ENCODE measurements at places on chromosomes 2 and 18.
A peak's percentile ranks its signal among the peaks of the same experiment; 100 is the strongest.

DNA sequence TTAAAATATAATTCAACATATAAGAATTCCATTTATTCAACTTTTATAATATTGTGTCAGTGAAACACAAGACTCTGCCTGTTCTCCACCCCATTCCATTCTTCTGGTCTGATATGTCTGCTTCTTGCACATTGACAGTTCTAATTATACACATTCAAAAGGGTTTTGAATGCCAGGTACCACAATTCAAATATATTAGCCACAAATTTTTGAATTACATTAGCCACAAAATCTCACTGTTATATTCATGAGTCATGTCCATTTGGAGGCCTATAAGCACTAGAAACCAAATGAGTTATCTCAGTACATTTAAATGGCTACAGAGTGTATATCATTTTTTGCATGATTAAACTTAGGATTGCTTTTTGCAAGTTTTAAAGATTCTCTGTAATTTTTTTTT, 72.1 kb downstream of the CCDC150 start:
- no peaks in the 10 kb centered on the region for H3K4me1 ChIP-seq
- no peaks in the 10 kb centered on the region for H3K27me3 ChIP-seq
- no peak overlapping the region for H3K27ac ChIP-seq

DNA sequence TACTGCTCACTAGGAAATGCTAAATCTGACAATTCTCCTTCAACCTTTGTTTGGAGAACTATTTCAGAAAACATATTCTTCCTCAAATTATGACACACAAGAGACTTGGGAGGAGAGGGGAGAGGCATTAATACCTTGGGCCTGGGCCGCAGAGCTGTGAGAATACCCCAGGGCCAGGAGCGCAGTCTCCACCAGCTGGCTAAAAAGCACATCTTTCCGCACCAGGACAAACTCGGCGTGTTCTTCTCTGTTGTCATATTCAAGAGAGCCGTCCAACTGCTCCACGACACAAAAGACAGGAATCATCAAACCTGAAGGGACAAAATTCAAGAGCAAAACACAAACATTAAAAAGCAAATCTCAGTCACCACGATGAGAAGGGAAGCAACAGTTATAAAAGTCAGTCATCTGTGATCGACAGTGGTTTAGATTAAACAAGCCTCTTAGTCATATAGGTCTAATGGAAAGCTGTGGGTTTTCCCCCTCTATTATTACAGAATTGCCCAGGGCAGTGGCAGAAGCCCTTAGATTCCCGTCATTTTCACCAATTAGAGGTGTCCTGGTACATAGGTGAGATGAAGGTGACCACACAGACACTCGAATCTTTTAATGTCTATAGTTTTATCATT, 24.4 kb downstream of the SATB2 start:
- no peak for DNase-seq
- H3K27me3 ChIP-seq: no peaks in the 10 kb centered on the region
- no peak overlapping the region for H3K27ac ChIP-seq

DNA sequence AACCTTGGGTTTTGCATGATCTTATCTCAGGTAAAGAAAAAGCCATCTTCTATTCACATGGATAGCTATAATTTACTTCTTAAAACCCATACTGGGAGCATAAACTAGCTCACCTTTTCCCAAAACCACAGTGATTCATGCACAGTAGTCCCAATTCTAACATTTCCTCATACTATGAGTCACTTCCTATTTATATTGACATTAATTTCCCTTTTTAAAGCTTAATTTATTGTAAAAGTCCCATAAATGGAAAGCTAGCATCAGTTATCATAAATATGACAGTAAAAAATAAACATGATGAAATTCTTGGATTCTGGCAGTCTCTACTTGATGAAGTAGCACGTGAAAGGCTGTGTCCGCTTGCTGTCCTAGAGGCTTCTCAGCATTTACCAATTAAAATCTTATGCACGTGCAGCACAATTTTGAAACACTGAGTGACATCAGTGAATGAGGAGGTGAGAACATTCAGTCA, 180.1 kb downstream of the CDH2 start:
- no peak overlapping the region for H3K4me3 ChIP-seq
- H3K4me1 ChIP-seq: no peaks in the 10 kb centered on the region
- H3K27me3 ChIP-seq: no peaks in the 10 kb centered on the region
- no peaks in the 10 kb centered on the region for H3K36me3 ChIP-seq
- no peak overlapping the region for H3K27ac ChIP-seq
- no peak for DNase-seq

GRCh38 chr2:121791290-121791689, 35.8 kb downstream of the TSN start:
- H3K27me3 ChIP-seq: peaks cover 15% of the 10 kb centered on the region
- no peak overlapping the region for H3K4me3 ChIP-seq
- no peak for DNase-seq
- H3K27ac ChIP-seq: no peak overlapping the region

DNA sequence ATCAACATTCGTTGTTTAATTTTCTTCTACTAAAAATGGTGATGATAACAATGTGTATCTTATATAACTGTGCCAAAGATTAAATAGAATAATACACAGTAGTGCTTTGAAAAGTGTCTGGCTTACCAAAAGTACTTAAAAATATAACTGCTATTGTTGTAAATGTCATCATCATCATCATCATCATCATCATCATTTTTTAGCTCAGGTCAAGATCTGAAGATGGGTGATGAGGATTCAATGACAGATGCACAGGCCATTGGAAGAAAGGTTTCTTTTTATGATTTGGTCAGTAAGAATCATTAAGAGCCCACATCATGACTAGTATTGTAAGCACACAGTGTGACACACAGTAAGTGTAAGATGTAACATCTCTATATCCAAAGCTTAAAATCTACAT, 795.2 kb downstream of the SLC4A3 start:
- DNase-seq: no peak
- H3K4me1 ChIP-seq: no peaks in the 10 kb centered on the region
- H3K36me3 ChIP-seq: no peaks in the 10 kb centered on the region
- no peak overlapping the region for H3K4me3 ChIP-seq

- H3K36me3 ChIP-seq: peaks cover 2% of the 10 kb centered on the region
- H3K27ac ChIP-seq: peak overlapping the region; percentile 95
- peak; percentile 47 for DNase-seq
- H3K4me1 ChIP-seq: peaks cover 86% of the 10 kb centered on the region
- H3K4me3 ChIP-seq: peak overlapping the region; percentile 76
Measured at GRCh38 chr2:43170405-43171105, 55.9 kb downstream of the ZFP36L2 start.

DNA sequence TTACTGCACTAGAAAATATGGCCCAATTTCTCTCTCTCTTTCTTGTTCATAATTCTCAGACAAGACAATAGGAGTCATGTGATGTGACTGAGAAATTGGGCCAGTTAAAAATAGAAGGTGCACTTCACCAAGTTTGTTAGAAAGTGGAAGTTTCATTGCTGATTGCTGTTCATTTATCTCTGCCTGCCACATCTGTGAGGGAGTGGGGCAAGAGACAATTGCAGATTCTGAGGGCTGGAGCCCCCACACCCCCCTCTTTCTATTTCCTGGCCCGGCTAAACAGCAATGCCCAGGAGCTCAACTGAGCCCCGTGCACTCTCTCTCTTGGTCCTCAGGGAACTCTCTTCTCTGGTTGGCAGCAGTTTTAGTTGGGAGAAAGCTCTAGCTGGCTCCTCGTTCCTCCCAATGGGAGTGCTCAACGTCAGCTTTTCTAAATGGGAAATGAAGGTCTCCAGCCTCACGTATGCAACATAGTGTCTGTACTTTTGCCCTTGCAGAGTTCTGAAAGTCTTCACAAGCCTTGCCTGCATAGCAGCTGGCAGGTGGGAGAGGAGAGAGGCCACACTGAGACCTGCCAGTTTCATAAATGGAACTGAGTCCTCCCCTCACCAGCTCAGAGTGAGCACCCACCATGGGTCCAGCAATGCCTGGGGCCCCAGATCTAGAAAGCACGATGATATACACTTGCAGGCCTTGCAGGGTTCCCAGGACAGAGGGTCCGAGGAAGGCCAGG, 115.7 kb downstream of the MYCN start:
- no peak overlapping the region for H3K27ac ChIP-seq
- no peaks in the 10 kb centered on the region for H3K27me3 ChIP-seq
- H3K4me1 ChIP-seq: no peaks in the 10 kb centered on the region
- no peak for DNase-seq
- no peaks in the 10 kb centered on the region for H3K36me3 ChIP-seq

DNA sequence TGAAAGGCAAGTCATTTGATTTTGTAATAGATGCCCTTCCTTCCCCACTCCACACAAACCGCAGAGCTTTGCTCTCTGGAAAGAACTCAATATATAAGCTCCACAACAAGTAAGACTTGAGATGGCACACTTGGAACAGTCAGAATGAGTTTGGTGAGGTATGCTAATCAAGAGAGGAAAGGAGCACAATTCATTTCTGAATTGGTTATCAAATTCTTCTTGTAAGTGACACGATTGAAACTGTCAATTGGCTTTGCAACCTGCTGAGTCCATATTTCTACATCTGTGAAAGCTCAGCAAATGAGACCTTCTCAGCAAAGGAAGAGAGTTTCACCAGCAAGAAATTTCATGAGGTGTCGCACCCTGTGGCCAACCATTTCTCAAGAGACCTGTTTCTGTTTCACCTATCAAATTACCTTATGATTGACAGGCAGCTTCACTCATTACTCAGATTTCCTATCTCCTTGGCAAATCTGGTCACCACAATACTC, 19.1 kb downstream of the CTLA4 start:
- no peaks in the 10 kb centered on the region for H3K27me3 ChIP-seq
- H3K4me1 ChIP-seq: peaks cover 20% of the 10 kb centered on the region
- peak overlapping the region; percentile 4 for H3K27ac ChIP-seq
- H3K36me3 ChIP-seq: no peaks in the 10 kb centered on the region
- H3K4me3 ChIP-seq: no peak overlapping the region

- H3K4me3 ChIP-seq: no peak overlapping the region
- no peaks in the 10 kb centered on the region for H3K36me3 ChIP-seq
- no peak for DNase-seq
- no peak overlapping the region for H3K27ac ChIP-seq
- H3K27me3 ChIP-seq: peaks cover 57% of the 10 kb centered on the region
- H3K4me1 ChIP-seq: peaks cover 5% of the 10 kb centered on the region
Measured at GRCh38 chr2:85302121-85302520, 25.7 kb downstream of the TGOLN2 start.

DNA sequence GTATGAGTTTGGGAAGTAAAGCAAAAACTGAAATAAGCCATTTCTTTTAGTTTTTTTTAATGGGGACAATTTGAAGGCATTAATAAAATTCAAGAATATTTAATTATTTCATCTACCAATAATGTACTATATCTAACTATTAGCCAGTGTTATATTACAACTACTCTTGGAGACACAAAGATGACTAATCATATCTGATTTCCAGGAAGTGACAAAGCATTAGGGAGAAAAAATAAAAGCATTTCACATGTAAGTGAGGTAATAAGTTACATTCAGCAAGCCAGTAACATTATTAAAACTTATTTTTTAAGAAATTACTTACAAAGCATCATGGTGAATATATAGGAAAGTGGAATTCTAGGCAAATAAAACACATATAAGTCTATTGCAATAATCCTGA, 781.3 kb upstream of the NRXN1 start:
- no peak for DNase-seq
- H3K27me3 ChIP-seq: no peaks in the 10 kb centered on the region
- H3K27ac ChIP-seq: no peak overlapping the region
- H3K4me1 ChIP-seq: no peaks in the 10 kb centered on the region
- H3K4me3 ChIP-seq: no peak overlapping the region

DNA sequence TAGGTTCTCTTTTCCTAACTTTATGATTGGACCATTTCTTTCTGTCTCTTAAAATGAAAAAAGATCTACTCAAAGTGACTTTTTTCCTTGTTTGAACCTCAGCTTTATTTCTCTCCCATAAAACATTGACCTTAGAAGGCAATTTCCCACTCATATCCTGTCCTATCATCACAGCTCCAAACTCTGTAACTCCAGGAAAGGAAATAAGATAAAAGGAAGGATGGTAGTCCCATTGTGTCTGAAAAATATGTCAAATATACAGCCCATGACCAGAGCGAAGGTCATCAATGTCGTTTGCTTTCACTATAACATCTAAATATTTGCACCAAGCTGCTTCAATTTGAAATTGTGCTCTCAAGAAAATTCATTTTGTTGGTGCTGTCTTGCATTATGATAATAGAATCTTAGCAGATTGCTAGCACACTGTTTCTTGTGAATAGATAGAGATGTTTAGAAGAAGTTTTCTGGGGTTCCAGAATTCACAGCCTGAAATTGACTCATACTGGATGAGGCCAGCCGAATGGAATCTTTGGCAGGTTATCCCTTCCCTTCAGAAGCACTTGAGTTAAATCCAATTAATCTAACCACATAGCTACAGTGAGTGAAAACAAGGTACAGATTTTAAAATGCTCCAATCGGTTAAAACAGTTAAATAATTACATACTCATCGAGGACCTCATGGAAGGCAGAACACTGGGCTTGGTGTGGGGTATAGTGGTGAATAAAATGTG, 95.1 kb downstream of the CRIM1 start:
- no peaks in the 10 kb centered on the region for H3K27me3 ChIP-seq
- no peaks in the 10 kb centered on the region for H3K36me3 ChIP-seq
- H3K4me1 ChIP-seq: no peaks in the 10 kb centered on the region
- no peak overlapping the region for H3K27ac ChIP-seq
- no peak for DNase-seq

DNA sequence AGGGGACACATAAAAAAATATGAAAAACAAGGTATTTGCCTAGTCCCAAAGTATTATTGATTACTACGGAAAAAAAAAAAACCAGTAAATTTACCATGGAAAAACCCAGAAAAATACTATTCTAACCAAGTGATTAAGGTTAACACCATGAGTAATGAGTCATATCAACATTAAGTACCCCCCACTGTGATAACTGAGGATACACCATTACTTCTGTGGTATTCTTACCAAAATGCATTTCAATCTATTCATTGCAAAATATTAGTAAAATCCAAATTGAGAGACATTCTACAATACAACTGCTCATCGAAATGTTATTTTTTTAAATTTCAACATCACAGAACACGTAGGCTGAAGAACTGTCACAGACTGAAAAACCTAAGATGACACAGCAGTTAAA, 669.8 kb downstream of the ZEB2 start:
- H3K4me3 ChIP-seq: no peak overlapping the region
- no peaks in the 10 kb centered on the region for H3K36me3 ChIP-seq
- peaks cover 15% of the 10 kb centered on the region for H3K27me3 ChIP-seq
- H3K27ac ChIP-seq: no peak overlapping the region

- H3K27ac ChIP-seq: peak overlapping the region; percentile 69
- H3K36me3 ChIP-seq: no peaks in the 10 kb centered on the region
- no peak overlapping the region for H3K4me3 ChIP-seq
- no peak for DNase-seq
- H3K4me1 ChIP-seq: peaks cover 18% of the 10 kb centered on the region
- no peaks in the 10 kb centered on the region for H3K27me3 ChIP-seq
Measured at GRCh38 chr2:18546567-18546966, 13.9 kb downstream of the RDH14 start.

- no peak overlapping the region for H3K4me3 ChIP-seq
- H3K27me3 ChIP-seq: no peaks in the 10 kb centered on the region
- no peaks in the 10 kb centered on the region for H3K36me3 ChIP-seq
- H3K4me1 ChIP-seq: peaks cover 68% of the 10 kb centered on the region
Measured at GRCh38 chr2:159088906-159089305, 120.5 kb downstream of the TANC1 start.

- peaks cover 20% of the 10 kb centered on the region for H3K36me3 ChIP-seq
- peak; percentile 80 for DNase-seq
- peak overlapping the region; percentile 99 for H3K27ac ChIP-seq
Measured at GRCh38 chr2:234422981-234423431, 73.9 kb downstream of the ARL4C start.
